ENCODE measurements at places on chromosomes 5 and 9.

DNA sequence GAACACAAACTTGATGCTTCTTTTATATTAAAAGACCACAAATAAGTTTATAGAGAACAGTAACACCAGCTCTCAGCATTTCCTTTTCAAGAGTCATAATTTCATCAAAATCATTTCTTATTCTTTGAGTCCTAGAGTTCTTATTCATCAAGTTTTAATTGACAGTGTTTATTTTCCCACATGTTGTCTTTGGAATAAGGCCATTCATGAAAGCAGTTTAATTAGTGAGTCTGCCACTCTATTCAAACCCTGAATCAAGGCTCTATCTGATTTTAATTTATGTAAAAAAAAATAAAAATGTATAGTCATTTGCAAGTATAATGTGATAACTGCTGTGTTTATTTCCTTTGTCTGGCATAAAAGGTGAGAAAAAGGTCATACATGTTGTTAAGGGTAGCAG is 176.7 kb downstream of the PARP8 start:
- no peak for DNase-seq

DNA sequence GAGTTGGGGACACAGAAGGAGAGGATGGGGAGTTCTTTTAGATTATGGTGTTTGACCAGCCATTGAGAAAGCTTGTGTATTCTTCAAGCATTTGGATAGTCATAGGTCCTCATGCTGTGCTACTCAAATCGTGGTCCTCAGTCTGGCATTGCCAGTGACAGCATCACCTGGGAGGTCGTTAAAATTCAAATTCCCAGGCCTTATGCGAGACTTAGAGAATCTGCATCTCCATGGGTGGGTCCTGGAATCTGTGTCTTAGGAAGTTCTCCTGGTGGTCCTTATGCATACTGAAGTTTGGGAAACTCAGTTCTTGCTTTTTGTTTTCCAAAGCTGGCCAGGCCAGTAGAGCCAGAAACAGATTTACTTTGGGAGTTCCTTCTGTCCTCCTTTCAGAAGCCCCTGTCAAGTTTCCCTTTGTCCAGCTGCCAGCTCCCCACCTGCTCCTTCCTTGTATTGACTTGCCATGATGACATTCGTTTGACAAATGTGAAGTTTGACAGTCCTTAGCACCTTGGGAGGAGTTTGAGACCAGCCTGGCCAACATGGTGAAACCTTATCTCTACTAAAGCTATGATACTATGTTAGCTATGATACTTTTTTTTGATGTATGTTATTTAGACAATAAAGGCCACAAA is 95.6 kb downstream of the PALM2AKAP2 start:
- DNase-seq = no peak

DNA sequence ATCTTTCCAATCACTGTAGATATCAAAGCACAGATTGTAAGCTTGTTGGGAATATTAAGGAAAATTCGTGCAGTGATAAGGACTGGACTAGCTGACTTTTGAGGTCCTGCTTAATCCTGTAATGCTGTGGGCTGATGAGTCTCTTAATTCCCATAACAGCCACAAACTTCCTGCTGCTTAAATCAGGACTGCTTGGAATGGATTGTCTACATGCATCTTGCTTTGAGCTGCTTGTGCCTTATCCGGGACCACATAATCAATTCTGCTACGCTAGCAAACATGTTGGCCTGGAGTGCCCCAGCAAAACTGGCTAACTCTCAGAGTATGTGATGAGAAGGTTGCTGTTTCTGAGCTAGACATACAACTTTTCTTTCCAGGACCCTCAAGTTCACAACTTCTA is 79.6 kb downstream of the SNCAIP start:
- DNase-seq = no peak

GRCh38 chr5:141825791-141826560 is 52.2 kb downstream of the PCDH1 start:
- no peak for DNase-seq

GRCh38 chr5:132221781-132222648 is 5.6 kb downstream of the P4HA2 start:
- no peak for DNase-seq

DNA sequence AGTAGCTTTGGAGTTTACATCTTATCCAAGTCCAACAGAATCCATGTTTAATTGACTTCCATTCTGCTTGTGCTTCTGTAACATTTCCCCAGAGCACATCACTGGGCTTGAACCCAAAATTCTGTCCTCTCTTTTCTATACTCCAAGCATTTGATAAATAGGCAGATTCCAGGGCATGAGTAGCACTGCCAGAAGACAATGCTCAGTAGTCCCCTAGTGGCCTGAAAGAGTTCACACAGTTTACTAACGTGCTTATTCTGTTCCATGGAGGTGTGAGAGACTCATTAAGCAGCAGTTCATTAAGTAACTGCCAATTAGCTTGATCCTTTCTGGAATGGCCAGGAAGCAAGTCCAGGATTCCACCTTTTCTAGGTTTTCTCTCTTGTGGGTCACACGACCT is 9.4 kb upstream of the GABRA6 start:
- DNase-seq = peak; percentile 2

DNA sequence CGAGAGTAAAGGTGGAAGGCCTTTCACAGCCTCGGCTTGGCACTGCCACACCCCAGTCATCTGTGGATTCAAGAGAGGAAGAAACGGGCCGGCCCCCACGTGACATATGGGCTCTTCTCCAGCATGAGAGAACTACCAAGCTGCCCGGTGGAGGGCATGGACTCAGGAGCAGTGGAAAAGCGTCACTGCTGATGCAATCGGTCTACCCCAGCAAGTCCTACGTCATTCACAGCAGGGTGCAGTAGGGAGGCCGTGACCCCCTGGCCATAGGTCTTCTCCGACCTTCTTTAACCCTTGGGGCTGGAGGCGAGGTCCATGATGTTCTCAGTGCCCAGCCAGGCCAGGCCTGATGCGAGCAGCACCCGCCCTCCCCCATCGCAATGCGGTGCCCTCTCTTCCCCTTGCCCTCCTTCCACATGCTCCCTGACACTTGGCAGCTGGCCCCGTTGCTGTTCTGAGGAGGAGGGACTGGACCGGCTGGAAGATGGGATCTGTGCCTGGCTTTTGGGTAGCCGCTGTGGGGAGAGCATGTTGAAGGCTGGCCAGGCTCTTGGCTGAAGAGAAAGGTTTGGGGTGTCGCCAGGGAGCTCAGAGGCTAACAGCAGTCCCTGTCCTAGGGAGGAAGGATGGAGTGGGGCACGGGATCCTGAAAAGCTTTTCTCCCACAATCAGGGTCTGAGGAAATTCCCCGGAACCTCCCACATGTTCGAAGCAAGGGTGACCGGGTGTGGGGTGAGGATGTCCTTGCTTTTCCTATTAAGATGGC is 89.8 kb downstream of the LIFR start:
- DNase-seq = no peak

DNA sequence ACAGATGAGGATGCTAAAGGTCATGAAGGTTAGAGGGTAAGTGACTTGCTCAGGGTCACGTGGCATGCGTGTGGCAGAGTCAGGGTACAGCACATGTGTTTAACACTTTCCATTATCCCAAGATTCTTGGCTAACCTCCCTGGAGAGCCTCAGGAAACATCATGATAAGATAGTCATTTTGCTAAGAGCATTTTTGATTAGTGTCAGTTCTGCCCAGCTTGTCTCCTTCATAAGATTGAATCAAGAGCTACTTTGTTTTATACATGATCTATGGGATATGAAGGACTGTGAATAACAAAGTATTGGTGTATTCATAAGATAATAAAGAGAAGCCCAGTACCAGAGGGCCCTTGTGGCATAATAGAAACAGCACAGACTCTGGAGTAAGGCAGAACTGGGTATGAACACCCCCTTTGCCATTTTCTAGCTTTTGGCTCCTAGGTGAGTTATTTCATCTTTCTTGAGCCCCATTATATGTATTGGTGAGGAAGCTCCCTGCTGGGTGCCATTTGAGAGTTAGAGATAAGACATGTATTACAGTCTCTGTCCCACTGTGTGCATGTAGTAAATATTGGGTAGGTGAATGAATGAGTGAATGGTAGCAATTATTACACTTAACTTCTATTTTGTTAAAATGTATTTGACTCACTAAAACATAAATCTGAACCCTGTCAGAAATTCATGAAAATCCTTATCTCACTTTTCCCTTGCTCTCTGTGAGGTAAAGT is 16.1 kb downstream of the PTPDC1 start:
- DNase-seq = no peak

GRCh38 chr5:139696894-139697658 is 48.9 kb downstream of the CXXC5 start:
- no peak for DNase-seq

DNA sequence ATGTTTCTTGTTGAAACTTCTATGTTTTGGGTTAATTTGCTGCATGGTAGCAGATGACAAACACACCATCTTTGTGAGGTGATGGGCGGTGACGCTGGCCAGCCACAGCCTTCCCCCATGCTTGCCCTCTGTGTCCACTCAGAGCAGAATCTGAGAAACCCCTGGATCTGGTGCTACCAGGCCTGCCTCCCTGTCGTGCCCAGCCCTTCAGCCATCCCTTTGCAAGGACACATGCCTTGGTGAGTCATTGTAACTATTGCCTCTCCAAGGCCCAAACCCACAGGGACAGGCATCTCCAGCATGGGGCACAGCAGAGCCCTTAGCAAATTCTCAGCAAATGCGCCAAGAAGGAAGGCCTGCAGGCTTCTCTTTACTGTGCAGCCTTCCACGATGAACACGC is 48.1 kb upstream of the FCN1 start:
- DNase-seq = no peak

DNA sequence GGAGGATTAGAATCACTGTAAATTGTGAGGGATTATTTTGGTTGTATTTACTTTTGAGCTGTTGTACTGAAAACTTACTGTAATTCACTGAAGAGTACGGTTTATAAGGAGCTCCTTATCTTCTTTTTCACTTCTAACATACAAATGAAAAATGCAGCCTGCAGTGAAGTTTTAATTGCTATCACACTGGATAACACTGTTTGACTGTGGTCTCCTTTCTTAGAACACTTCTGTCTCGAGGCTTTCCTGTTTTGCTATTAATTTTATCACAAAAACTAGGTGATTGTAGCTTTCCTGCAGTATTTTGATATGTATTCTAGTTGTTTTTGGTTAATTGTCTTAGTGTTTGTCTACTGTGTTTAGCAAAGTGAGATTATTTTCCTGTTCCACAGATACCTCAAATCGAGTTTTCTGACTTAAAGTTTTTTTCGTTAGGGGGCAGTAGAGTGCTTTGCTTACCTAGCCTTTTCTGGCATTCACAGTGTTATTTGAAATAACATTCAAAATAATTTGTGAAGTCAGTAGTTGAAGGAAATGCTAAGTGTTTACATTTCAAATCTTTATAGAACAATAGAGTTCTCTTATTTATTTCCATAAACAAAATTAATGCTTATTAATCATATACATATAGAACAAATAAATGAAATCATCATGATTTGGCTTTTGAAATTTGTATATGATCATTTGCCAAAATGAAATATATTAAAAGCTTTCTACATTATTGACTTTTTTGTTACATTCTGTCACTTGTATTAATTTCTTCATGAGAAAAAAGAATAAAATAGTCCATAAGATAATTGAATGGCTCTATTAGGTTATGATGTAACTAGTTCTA is 52.9 kb downstream of the COMMD10 start:
- DNase-seq = no peak

- no peak for DNase-seq
Observed at GRCh38 chr5:6812091-6812490, 98.9 kb downstream of the TENT4A start.

DNA sequence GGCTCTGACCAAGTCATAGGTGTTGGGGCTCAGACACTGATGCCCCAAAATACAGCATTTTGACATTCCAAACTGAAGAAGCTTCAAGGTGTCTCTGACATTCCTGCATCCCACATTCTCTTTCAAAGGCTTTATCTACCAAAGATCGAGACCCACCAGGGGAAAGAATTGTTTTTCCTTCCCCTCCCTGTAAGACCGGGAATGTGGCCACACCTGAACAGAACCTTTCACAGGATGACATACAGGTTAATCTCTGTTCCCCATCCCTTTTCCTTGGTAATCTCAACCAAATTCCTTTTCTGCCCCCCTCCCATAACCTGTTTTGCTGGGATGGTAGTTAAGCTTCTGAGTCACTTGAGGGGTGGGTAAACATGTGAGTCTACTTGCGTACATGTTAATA is 72.3 kb downstream of the IQGAP2 start:
- no peak for DNase-seq

DNA sequence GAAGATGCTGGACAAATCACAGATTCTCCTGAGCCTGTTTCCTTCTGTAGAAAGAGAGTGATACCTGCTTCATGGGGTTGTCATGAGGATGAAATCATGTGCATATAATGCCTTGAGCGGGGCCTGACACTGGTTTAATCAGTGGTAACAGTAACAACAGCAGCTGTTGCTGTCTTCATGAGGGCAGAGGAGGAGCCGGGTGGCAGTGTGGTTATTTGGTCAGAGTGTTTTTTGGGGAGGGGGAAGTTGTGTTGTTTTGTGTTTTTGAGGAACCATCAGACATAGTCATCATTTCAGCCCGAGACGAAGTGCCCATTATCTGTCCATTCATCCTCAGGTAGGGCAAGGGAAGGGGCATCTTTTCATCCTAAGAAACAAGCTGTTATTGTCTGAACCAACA is 44.0 kb downstream of the NEURL1B start:
- no peak for DNase-seq

DNA sequence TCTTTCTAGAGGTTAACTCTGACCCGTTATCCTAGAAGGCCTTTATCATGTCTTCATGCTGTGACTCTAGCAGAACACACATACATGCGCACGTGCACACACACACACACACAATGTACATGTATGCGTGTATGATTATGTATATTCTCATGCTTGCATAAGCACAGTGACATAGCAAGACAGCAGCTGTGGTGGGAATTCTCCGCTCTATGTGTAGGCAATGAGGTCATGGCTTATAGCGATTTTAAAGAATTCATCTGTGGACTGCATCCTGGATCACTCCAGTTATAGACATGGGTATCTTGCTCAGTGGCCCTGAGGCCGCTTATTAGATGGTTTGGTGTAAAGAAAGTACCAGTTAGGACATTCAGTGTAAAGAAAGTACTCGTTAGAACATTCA is 106.2 kb downstream of the FBXL7 start:
- DNase-seq = no peak

GRCh38 chr5:18752317-18752716 is 1118.1 kb downstream of the TAF11L14 start:
- no peak for DNase-seq

DNA sequence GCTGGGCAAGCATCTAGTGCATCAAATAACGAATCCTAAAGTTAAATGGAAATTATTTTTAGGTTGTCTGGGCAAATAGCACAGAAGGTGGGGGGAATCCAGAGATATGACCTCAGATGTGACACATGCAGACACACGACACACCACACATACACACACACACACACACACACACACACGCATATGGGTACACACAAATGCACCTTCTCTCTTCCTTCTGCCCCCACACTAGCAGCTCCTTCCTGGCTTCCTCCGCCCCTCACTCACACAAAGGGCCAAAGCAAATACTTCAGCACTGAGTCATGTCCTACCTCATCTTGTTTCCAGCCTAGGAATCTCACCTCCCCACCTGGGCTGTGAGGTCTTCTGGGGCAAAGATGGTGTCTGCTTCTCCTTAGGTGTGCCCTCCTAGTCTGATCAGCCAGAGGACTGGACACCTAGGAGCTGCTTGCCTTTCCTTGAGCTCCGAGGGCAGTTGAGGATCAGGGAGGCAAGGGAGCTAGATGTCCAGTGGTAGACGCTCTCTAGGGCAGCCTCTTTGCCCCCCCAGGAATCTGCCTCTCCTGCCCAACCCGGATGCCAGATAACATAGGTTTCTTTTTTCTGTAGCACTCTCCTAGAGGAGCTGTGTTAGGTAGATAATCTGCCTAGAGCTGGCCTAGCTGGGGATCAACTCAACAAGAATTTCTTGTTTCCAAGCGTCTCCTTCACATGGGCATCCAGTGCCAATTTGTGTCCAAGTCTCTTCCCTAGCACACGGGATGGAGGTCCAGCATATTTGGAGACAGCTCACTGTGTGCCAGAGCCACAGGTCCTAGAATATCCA is 14.3 kb upstream of the JADE2 start:
- no peak for DNase-seq

All from HL-60 (cell line).